ENCODE measurements at places on chromosomes 7 and 10. TPM values are rescaled to one million over a fixed set of nuclear protein-coding genes. Genes with fewer than 3 reads are reported as not detected.

GRCh38 chr10:34141032-34141680 lies 673.9 kb downstream of the PARD3 start:
- DNase-seq: no peak
- H3K27ac ChIP-seq: no peak overlapping the region
- peaks cover 4% of the 10 kb centered on the region for H3K27me3 ChIP-seq
- no peak overlapping the region for H3K4me3 ChIP-seq
- no peaks in the 10 kb centered on the region for H3K36me3 ChIP-seq
- no peaks in the 10 kb centered on the region for H3K4me1 ChIP-seq

Gene STEAP1B
- total RNA-seq: 0.19 TPM

DNA sequence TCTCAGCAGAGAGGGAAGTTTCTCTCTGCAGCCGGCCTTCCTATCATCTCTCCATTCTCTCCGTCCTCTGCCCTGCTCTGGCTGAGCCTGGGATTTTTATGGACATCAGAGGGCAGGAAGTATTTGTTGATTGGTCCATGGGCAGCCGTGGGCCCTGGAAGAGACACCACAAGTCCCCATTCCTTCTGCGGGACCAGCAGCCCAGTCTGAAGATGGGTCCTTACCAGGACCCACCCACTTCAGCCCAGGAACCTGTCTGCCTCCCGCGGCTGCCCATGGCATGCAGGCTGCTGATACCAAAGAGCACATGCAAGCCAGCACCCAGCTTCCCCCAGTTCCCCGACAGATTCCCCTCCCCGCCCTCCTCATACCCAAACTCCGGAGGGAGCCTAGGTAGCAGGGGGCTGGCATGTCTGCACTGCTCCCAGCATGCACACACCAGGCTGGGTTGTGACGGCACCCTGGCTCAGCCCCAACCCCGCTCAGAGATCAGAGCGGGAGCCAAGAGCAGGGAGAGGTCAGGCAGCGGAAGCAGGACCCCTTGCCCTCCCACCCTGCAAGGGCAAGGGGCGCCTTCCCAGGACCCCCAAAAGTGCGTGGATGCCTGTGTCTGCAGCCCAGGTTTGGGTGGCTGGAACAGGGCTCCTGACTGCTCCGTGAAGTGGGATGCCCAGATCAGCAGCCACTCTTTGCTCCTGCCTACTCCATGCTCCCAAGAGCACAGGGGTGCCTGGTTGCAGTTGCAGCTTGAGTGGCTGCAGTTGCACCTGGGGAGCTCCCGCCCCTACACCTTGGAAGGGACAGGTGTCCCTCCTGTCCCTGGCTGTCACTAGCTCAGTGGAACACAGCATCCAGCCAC lies 538.6 kb upstream of the POT1 start:
- H3K4me3 ChIP-seq: no peak overlapping the region
- H3K36me3 ChIP-seq: no peaks in the 10 kb centered on the region
- no peaks in the 10 kb centered on the region for H3K27me3 ChIP-seq
- H3K27ac ChIP-seq: no peak overlapping the region
- H3K4me1 ChIP-seq: no peaks in the 10 kb centered on the region

DNA sequence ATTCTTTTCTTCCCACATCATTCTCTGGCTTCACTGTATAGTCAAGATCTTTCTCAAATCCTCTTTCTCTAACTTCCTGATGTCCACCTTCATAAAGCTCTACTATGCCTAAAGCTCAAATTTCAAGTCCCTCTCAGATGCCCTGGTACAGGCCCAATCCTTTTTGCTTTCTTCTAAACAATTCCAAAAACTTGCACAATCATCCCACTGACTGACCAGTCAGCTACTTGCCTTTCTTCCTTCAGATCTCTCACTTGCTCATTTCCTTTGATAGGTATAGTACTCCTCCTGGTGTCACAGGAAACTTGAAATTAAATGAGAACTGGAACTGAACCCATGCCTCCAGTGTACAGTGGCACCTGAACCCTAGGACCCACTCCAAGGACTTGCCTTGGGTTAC lies 18.2 kb downstream of the SEC31B start:
- no peaks in the 10 kb centered on the region for H3K27me3 ChIP-seq
- peaks cover 92% of the 10 kb centered on the region for H3K4me1 ChIP-seq
- peak overlapping the region; percentile 22 for H3K27ac ChIP-seq
- DNase-seq: no peak
- peaks cover 87% of the 10 kb centered on the region for H3K36me3 ChIP-seq
- H3K4me3 ChIP-seq: no peak overlapping the region

DNA sequence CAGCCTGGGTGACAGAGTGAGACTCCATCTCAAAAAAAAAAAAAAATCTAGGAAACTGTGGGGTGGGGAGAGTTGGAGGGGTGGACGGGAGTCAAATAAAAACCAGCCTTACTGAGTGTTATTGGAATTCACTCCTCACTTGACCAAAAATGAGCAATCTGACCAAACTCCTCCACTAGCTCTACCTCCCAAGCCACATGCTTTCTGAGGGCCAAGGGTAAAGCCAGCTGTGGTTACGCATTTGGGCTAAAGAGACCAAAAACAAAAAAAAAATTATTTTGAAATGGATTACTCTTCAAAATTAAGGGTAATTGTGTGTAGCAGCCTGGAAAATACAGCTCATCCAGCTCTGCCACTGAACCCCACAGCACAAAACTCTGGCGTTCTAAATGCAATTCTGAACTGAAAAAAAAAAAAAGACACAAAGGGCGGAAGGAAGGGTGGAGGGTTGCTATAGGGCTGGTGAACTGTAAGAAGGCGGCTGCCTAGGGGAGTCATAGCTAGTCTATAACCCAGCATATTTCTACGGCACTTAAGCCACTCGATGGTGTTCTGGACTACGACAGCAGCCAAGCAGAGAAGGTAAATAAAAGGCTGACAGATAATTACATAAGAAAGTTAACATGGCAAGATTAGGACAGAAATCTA lies 7.8 kb downstream of the ELMO1 start:
- peaks cover 77% of the 10 kb centered on the region for H3K4me1 ChIP-seq
- DNase-seq: peak; percentile 50
- peak overlapping the region; percentile 70 for H3K4me3 ChIP-seq
- H3K36me3 ChIP-seq: peaks cover 31% of the 10 kb centered on the region

DNA sequence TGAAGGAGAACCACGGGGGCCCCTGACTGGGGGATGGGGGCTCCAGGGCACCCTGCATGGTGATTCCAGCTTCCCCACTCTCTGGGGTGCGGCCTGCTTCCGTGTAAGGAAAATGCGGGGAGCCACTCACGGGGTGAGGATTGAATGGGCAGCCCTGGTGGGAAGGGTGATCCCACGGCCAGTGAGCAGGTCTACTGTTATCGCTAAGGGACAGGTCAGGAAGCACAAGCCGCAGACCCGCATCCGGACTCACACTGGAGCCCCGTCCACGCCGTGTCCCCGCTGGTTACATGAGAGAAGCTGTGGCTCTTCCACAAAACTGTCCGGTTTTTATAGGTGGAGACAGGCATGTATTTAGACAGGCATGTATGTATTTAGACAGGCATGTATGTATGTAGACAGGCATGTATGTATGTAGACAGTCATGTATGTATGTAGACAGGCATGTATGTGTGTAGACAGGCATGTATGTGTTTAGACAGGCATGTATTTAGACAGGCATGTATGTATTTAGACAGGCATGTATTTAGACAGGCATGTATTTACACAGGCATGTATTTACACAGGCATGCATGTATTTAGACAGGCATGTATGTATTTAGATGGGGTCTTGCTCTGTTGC lies 5.7 kb downstream of the PSMG3 start:
- peaks cover 15% of the 10 kb centered on the region for H3K4me1 ChIP-seq
- DNase-seq: no peak
- H3K27ac ChIP-seq: no peak overlapping the region
- H3K36me3 ChIP-seq: peaks cover 11% of the 10 kb centered on the region
- no peaks in the 10 kb centered on the region for H3K27me3 ChIP-seq

Gene ATRNL1
- 0.22 TPM for total RNA-seq

Gene ATOH7
- not detected for total RNA-seq

Gene FAM25A
- not detected for total RNA-seq

Gene HOXA7
- total RNA-seq: not detected

DNA sequence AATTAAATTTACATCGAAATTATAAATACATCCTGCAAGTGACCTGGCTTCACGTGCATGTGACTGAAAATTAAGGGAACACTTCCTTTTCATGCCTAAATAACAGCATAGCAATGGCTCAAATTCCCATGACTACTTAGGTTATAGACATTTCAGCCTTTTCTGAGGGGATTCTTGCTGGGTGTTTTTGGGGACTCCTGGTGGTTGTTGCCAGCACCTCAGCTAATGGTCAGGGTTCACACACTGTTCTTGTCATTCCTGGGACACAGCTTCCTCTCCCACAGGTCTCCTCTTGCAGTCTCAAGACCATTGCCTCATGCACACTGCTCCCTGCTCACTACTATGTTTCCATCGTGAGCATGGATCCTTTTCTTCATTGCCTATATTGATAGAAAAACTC lies 148.9 kb upstream of the GLI3 start:
- no peaks in the 10 kb centered on the region for H3K36me3 ChIP-seq
- no peak for DNase-seq
- H3K27me3 ChIP-seq: no peaks in the 10 kb centered on the region
- no peak overlapping the region for H3K4me3 ChIP-seq
- H3K4me1 ChIP-seq: no peaks in the 10 kb centered on the region
- H3K27ac ChIP-seq: no peak overlapping the region

DNA sequence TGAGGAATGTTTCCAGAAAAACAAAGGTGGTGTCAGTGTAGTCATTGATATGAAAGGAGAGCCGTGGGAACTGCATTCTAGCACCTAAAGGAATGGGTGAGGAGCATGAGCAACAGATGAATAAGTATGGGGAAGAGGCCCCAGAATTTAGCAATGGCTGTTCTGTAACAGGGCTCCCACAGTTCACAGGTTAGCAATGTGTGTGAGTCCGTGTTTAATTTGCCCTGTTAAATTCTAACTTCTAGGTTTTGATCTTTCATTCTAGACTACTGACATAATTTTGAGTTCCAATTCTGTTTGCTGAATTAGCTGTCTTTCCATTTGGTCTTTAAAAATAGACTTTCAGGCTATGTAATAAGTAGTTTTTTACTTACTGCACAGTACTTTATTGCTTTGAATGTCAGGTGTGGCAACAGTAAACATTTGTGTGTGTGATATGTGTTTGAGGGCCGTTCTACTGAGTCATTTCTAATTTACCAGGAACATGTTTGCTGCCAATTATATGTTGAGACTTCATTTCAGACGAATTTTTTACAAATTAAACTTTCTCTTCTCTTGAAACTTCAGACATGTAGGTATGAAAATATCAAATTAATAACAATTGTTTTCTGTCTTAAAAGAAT lies 8.8 kb downstream of the STK17A start:
- peaks cover 77% of the 10 kb centered on the region for H3K4me1 ChIP-seq
- H3K27ac ChIP-seq: peak overlapping the region; percentile 67
- no peak for DNase-seq
- H3K27me3 ChIP-seq: no peaks in the 10 kb centered on the region

- no peak overlapping the region for H3K4me3 ChIP-seq
- peaks cover 14% of the 10 kb centered on the region for H3K4me1 ChIP-seq
- H3K36me3 ChIP-seq: peaks cover 13% of the 10 kb centered on the region
- H3K27me3 ChIP-seq: no peaks in the 10 kb centered on the region
Measured at GRCh38 chr7:105219771-105220160, 169.0 kb downstream of the SRPK2 start.

- H3K27me3 ChIP-seq: no peaks in the 10 kb centered on the region
- H3K27ac ChIP-seq: peak overlapping the region; percentile 98
- H3K36me3 ChIP-seq: peaks cover 58% of the 10 kb centered on the region
Measured at GRCh38 chr7:100220586-100221230, 959 bp downstream of the PVRIG start.

Gene TSPAN12
- total RNA-seq: not detected

DNA sequence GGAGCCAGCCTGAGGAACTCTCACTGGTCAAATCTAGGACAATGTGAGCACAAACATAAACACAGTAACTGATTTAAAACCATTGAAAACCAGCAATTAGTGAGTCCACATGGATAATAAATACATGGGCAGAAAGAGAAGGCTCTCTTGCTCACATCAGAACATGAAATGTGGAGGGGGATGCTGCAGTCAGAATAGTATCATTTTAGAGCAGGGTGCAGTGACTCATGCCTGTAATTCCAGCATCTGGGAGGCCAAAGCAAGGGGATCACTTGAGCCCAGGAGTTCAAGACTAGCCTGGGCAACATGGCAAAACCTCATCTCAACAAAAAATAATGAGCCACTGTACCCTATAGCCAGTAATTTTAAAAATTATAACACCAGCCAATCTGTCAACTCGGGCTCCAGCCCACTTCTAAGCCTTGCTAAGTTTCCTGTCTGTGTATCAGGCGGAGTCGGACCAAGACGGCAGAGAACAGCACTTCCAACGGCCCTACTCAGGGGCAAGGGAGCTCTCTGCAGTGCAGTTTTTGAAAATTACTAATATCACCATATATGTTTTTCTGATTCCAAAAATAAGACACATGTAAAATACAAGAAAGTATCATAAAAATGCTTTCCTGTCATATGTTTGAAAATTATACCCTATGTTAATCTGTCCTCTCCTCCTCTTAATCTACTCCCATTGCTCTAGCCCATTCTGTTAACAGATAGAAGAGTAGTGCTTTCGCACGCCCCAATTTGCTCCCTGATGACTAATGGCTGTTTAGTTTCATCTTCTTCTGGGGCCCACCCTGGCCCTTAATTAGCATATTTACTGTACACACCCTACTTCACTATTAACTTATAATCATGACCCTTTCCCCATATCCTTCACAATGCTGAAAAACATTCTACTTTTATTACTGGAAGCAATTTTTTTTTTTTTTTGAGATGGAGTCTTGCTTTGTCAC lies 17.1 kb downstream of the URGCP start:
- no peak overlapping the region for H3K27ac ChIP-seq
- no peak for DNase-seq
- peaks cover 38% of the 10 kb centered on the region for H3K4me1 ChIP-seq
- H3K36me3 ChIP-seq: peaks cover 10% of the 10 kb centered on the region
- no peaks in the 10 kb centered on the region for H3K27me3 ChIP-seq

DNA sequence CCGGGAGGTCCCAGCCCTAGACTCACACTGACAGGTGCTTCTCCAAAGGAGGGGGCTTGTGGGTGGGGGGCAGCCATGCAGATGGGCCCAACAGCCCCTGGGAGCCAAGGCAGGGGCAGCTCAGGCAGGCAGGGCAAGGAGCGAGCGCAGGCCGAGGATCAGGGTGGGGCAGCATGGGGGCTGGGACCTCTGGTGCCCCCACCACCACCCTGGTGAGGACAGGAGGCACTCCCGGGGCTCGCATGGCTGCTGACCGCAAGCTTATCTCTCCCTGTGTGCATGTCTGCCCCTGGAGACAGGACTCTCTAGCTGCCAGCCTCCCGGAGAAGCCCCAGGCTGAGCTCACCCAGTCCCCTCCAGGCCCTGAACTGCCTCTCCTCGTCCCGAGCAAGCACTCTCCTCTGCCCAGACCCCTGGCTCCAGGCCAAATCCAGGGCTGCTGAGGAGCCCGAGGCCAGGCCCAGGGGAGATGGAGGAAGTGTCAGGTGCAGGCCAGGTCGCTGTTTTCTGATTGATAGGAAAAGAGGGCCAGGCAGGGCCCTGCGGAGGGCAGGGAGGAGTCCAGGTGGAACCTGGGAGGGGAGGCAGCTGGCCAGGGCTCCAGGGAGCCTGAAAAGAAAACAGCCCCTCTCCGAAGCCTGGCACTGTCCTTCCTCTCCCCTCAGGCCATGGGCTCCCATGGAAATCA lies 39.0 kb downstream of the PDGFA start:
- no peak overlapping the region for H3K4me3 ChIP-seq
- DNase-seq: no peak
- no peaks in the 10 kb centered on the region for H3K36me3 ChIP-seq
- H3K27ac ChIP-seq: no peak overlapping the region

Gene C10orf105
- 0.52 TPM for total RNA-seq

Gene SEMA3E
- not detected for total RNA-seq

All from activated CD4-positive, alpha-beta T cell treated with anti-CD3 and anti-CD28 coated beads, Interleukin-2, amount 10 ng/mL, durations not matched to agents 7 days and 5 days (primary cell).